ENCODE measurements at places on chromosomes 4 and X.

GRCh38 chr4:98446499-98447375 is 185.6 kb downstream of the RAP1GDS1 start:
- no peak for DNase-seq

DNA sequence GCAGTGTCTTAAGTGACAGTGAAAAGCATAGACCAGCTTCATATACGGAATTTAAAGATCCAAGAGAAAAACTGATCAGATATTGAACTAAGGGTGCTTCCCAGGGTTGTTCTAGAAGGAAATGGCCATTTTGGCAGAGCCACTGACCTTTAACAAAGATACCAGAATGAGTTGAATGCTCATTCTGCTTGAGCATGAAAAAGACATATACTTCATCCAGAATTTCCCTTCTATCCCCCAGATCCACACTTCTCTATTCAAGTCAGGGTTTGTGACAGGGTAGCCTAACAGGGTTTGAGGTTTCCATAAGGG is 45.6 kb upstream of the FAM9C start:
- no peak for DNase-seq

DNA sequence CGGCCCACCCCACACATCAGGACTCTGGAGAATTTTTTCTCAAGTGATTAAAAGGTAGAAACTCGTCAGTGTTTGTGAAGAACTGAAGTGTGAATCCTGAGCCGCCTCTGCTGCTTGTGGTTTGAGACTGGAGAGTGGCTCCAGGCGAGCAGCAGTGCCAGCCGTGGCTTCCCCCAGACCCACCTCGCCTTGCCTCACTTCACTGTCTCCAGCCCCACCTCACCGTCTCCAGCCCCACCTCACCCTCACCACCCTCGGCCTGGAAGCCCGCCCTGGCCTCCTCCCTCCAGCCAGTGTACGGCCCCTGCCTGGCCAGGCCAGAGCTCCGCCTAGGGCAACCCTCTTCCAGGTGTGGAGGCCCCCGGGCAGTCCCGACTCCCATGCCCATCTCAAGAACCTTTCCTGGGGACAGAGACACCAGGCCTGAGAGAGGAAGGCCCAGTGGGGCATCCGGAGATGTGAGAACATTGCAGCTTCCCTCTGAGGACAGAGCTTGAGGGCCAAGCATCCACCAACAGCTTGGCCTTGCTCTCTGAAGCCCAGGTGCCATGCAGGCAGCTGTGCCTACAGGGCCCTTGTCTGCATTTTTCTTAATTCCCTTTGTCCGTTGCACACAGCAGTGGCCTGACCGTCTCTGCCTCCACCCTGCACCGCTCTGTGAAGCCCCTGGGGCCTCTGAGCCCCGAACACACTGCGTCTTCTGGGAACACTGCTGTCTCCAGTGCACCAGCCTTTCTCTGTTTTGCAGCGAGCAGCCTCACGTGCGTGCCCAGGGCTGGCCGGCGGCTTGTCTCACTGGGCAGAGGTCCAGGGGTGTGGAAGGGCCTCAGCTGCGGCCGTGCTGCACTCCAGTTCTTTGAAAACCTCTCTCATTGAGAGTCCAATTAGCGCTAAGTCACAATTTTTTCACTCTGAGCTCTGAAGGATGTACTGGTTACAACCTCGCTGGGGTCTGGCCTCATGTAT is 13.8 kb downstream of the SH3BP2 start:
- no peak for DNase-seq

DNA sequence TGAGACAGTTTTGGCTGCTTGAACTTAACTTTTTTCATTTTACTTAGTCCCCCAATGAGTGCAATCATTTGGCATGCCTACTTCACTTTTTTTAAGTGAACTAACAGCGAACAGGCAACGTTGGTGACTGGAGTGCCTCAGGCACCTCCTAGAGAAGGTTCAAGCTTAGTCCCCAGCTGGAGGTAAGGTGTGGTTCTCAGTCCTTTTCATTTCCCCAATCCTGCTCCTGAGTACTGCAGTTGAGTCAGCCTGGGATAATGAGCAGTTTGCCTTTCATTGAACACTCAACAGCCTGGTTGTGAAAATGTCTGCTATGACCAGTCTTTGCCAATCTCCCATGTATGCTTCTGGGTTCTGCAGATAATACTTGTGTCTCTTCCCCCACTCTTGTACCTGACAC is 109.5 kb downstream of the CDKL5 start:
- no peak for DNase-seq

DNA sequence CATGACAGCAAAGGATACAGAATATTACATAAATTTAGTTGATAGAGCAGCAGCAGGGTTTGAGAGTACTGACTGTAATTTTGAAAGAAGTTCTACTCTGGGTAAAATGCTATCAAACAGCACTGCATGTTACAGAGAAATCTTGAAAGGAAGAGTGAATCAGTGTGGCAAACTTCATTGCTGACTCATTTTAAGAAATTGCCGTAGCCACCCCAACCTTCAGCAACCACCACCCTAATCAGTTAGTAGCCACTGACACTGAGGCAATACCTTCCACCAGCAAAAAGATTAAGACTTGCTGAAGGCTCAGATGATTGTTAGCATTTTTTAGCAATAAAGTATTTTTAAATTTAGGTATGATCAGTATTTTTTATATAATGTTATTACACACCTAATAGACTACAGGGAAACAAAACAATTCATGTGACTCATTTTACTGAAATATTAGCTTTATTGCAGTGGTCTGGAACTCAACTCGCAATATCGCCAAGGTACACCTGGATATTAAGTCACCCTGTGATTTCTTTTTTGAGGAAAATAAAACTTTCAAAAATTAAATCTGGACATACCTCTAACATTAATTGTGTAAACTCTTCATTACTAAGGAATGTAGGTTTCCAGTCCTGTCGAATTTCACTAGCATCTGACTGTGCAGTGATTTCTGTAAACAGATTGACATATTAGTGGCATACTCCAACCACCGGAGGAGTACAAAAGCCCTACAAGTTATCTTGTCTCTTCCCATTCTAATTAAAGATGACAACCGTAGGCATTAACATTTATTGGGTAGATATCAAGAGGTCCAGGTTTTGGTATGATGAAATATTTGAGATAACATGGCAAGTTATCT is 71.1 kb downstream of the CLOCK start:
- no peak for DNase-seq

- peak; percentile 35 for DNase-seq
Observed at GRCh38 chr4:139841464-139842195, 176.0 kb downstream of the MGST2 start.

GRCh38 chr4:146049802-146050201 is 111.2 kb upstream of the ZNF827 start:
- DNase-seq, result no peak

DNA sequence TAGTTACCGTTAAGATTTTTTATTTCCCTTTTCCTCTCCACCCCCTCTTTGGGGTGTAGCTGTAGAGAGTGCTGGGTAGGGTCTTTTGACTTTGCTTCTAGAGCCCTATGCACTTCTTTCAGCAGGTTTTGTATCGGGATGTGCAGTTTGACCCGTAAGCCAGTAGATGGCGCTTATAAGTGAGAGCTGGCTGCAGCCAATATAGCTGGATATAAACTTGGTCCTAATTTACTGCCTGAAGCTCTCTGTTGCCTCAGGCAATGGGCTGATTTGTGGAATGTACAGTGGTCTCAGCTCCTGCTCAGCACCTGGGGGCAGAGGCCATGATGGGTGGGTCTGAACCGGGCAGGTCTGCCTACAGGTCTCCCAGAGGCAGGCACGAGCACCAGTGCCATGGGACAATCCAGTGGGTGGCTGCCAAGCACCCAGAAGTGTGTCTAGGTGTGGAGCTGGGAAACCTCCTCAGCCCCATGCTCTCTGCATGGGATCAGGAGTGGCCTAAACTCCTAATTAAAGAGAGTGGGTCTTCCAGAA is 146.5 kb downstream of the SPANXN1 start:
- no peak for DNase-seq

- no peak for DNase-seq
Observed at GRCh38 chr4:39495446-39496213, 31.6 kb downstream of the UGDH start.

DNA sequence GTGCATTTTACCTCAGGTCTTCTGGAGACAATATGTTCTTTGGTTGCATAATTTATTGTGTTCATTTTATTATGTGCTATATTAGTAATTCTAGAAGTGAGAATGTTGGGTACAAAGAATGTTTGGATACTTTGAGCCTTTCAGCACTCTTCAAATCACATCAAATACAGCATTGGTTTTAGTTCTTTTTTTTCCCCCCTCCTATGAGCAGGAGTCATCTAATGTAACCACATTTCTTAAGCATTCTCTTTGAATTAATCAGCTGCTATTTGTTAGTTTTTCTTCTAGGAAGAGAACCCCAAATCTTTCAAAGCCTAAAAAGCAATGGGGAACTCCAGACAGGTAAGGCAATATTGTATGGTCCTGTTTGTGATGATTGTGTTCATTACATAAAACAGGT is 46.7 kb downstream of the ARL9 start:
- no peak for DNase-seq

DNA sequence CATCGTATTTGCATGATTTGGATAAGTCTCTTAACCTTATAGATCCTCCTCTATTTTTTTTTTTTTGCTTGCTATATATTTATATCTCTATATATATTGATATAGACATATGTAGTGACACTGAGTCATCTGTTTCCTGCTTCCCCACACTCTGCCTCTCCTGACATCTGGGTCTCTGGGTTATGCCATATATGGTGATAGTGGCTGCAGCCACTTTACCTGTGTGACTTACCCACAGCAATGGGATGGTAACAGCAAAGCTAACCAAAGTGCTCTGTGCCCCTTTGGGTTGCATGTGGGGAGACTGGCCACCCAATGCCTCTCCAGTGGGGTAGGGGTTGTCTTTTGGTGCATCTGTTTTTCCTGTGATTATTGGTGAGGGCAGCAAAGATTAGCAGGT is 14.5 kb downstream of the CMC4 start:
- no peak for DNase-seq

DNA sequence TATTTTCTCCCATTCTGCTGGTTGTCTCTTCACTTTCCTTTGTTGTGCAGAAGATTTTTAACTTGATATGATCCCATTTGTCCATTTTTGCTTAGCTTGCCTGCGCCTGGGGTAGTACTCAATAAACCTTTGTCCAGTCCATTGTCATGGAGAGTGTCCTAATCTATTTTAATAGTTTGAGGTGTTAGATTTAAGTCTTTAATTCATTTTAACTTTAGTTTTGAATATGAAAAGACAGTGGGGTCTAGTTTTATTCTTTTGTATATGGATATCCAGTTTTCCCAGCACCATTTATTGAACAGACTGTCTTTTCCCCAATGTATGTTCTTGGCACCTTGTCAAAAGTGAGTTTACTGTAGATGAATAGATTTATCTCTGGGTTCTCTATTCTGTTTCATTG is 76.0 kb upstream of the ITM2A start:
- no peak for DNase-seq

DNA sequence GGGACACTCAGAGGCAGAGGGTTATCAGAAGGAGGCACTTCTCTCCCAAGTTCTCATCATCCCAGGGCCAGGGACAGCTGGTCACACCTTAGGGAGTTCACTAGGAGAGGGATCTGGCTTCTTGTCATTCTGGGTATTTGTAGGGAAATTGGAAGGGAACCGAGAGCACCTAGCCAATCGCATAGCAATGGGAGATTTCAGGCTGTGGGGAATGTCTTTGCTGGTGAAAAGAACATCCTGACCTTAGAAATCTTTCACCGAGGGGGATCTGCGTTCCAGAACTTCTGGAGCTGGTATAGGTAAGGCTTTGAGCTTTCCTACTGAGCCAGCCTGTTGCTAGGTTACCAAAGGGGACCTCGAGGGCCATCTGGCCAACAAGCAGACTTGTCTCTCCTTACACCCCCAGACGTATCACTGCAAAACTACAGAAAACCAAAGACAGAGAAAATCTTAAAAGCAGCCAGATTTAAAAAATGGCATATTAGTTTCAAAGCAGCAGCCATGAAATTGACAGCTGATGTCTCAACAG is 6.8 kb downstream of the HTT-AS start:
- DNase-seq, result no peak

- DNase-seq, result no peak
Observed at GRCh38 chr4:55087913-55088260, 37.5 kb downstream of the KDR start.

DNA sequence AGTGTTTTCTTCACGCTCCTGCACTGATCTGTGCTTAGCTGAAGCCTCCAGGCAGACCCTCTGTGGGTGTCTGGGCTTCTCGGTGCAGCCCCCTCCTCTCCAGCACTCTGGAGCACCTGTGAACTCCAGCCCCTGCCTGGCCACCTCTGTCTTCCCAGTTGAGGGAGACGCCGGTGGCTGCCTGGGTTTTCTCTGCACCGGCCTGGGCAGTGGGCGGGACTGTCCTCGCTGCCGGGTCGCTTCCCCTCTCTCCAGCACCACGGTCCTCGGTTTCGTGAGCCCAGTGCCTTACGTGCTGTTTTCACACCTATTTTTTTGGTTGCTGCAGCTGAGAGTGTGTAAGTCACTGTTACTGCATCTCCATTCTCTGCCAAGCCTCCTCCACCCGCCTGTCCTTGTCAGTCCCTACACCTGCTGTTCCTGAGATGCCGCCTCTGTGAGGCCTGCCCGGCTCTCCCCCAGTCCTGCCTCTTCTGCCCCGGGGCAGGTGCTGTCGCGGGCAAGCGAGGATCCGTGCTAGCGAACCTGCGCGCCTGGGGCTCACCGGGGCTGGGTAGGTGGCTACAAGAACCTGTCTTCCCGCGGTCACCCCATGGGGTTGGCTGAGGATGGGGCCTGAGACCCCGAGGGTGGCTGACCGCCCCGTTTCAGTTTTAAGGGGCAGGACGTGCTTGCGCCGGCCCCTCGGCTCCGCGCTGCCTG is 2.4 kb upstream of the FGFRL1 start:
- DNase-seq, result no peak

DNA sequence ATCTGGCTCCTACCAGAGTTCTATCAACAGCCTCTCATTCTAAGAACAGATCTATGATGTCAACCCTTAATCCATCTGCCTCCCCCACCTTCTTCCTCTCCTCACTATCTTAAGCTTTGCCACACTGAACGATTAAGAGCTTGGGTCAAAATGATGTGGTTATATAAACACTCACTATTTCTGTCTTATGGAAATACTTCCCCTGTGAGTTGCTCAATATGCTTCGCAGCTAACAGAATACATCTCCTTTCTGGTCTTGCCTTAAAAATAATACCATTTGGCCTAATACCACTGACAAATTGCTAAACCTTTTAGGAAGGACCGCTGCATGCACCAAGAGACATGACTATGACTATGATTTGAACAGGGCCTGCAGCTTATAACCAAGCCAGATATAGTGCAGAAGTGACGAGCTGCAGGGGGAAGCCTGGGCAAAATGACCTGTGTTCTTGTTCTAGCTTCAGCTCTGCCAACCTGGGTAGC is 130.9 kb downstream of the RNF150 start:
- no peak for DNase-seq

- no peak for DNase-seq
Observed at GRCh38 chr4:113008135-113008534, 41.3 kb upstream of the ANK2 start.

- no peak for DNase-seq
Observed at GRCh38 chrX:18917831-18918230, 66.1 kb downstream of the PHKA2 start.

Data from NCI-H526 (cell line).